ENCODE measurements at places on chromosomes 7 and 10.

- DNase-seq, result no peak
Observed at GRCh38 chr7:33762151-33762910, 143.0 kb upstream of the BMPER start.

- peak; percentile 6 for DNase-seq
Observed at GRCh38 chr10:7027913-7028808, 382.7 kb downstream of the SFMBT2 start.

DNA sequence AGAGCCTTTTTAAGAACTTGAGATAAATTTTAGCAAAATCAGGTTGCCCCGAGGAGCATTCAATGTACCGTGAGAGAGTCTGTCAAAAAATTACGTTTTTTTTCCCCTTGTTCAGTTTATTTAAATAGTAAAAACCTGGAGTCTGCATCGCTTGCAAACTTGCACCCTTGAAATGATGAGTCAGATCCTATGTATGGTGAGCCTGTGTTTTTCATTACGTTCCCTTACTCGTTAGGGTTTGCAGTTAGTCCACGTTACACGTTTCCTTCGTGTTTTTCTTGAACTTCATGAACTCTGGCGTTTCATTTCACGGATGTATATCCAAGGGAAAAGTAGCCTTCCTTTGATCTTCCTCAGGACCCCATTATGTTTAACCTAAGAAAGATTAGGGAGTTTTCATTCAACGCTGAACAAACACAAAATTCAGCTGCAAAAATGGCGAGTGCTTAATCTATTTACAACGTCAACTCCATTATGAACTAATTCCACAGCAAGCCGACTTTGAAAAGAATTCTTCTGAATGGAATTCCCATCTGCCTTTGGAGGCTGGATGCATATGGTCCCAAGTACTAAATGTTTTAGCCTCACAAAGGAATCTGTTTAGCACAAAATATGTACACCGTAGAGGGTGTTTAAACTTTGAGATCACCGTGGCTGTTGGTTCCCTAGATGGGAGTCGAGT is 182.4 kb downstream of the MYOF start:
- DNase-seq, result no peak

DNA sequence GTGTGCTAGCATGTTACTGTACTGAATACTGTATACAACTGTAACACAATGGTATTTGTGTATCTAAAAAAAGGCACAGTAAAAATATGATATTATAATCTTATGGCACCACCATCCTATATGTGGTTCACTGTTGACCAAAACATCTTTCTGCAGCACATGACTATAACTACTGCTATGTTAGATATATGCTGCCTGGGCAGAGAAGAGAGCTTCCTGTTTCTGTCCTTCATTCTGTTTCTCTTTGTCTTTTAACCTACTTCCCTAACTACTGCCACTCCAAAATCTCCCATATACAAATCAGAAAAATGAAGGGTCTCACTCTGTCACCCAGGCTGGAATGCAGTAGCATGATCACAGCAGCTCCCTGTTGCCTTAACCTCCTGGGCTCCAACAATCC is 8.8 kb upstream of the FGL2 start:
- DNase-seq, result peak; percentile 42

DNA sequence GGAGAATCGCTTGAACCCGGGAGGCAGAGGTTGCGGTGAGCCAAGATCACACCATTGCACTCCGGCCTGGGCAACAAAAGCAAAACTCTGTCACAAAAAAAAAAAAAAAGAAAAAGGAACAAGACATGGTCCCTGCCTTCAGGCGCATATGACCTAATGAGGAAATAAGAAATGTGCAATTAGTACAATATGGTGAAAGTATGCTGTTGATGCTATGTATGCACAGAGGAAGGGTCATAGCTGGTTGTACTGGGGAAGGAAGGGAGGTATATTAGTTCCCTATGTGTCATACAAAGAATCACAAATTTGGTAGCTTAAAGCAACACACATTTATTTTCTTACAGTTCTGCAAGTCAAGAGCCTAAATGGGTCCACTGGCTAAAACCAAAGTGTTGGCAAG is 97.8 kb upstream of the MPP7 start:
- DNase-seq, result peak; percentile 95

DNA sequence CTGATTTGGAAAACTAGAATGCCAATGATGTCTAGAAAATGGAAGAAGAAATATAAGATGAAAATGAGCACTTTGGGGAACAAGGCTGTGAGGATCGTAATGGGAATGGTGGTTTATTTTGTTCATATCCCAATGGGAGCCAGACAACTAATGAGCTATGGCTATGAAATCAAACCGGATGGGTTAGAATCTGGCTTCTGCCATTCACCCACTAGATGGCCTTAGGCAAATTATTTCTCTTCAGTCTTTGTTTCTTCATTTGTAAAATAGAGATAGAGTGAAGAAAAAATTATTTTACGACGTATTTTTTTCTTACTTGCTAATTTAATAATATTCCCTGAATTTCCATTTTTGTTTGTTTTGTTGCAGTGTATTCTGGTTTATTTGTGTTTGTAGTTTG is 572.1 kb upstream of the IGFBP3 start:
- no peak for DNase-seq

DNA sequence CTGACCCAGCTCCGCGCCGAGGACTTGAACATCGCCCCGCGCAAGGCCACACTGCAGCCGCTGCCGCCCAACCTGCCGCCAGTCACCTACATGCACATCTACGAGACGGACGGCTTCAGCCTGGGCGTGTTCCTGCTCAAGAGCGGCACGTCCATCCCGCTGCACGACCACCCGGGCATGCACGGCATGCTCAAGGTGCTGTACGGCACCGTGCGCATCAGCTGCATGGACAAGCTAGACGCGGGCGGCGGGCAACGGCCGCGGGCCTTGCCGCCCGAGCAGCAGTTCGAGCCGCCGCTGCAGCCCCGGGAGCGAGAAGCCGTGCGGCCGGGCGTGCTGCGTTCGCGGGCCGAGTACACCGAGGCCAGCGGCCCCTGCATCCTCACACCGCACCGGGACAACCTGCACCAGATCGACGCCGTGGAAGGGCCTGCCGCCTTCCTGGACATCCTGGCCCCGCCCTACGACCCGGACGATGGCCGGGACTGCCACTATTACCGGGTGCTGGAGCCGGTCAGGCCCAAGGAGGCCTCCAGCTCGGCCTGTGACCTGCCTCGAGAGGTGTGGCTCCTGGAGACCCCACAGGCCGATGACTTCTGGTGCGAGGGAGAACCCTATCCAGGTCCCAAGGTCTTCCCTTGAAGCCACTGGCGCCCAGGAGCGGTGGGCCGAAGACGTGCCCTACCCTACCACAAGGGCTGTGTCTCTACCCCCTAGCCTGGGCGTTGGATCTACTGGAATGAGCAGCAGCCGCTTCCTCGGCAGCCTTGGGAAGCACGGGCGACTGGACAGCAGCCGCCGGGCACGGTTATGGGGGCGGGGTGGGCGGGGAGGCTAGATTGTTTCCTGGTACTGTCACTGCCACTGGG is 945 bp downstream of the ADO start:
- DNase-seq, result no peak

- DNase-seq, result peak; percentile 92
Observed at GRCh38 chr10:103645141-103646054, 151.9 kb downstream of the NEURL1 start.

DNA sequence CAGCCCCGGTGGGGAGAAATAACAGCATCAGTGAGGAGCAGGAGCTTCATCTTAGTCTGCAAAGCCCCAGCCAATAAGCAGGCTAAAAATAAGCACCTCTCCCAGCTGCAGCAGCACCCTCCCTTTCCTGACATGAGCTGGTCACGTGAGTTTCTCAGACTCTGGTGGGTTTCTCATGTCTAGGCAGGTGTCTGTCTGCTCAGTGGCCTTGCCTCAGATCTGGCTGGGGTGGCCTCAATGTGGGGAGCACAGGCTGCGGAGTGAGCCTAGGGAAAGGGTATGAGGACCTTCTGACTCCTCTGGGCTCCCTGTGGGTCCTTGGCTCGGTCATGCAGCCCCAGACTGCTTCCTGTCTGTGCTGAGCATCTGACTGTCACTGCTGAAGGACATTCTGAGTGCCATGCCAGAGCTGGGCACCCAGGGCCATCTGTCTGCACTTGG is 81.6 kb upstream of the LRRC4 start:
- DNase-seq, result no peak

DNA sequence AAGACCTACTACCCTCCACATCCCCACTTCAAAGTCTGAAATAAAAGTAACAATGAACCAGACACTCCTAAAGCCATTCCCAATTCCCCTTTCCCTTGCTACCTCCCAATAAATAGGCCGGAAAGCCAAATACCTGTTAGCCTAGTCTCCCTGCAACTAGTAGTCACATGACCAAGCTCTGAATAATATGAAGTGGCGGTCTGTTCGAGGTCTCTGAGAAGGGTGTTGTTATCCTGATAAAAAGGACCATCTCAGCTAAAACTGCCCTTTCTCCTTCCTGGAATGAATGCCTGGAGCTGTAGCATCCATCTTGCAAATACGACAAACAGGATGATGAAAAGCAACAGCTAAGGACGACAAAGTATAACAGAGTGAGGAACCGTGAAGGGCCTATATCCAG is 6.0 kb downstream of the KIF5B start:
- no peak for DNase-seq

GRCh38 chr7:131627735-131628190 is 71.3 kb upstream of the PODXL start:
- DNase-seq, result no peak

DNA sequence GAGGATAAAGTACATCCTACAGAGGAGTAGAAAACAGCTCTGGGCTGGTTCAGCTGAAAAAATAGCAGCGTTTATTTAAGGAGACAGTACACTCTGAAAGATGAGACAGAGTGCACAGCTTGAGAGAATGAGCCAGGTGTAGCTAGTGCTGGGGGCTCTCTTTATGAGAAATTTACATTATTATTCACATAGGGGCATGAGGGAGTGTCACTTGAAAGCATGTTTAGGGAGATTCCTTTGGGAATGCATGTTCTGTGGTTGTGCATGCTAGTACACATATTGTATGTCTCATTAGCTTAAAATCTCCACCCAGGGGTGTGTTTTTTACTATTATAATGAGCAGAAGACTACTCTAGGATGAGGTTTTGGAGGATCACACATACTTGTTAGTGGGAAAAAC is 1224.4 kb downstream of the REEP3 start:
- DNase-seq, result no peak

DNA sequence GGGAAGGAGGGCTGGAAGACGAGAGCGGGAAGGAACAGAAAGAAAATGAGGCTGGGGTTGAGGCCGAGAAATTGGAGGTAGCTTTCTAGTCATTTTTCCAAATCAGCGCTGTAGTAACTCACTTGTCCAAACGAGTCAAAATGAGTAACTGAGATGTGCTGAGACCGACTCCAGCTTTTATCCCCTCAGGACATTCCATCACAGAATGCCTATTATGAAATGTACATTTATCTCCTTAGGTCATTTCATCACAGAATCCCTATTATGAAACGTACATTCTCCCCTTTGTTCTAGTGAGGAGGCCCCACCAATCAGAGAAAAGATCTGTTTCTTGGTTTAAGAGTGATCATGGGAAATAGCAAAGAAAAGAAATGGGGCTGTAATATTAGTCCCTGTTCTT is 55.7 kb upstream of the AMPH start:
- no peak for DNase-seq

- no peak for DNase-seq
Observed at GRCh38 chr10:11409357-11409756, 202.1 kb downstream of the USP6NL start.

- no peak for DNase-seq
Observed at GRCh38 chr7:40509287-40509996, 374.6 kb downstream of the SUGCT start.

- no peak for DNase-seq
Observed at GRCh38 chr7:8184221-8184620, 77.7 kb downstream of the ICA1 start.

GRCh38 chr10:113027574-113028455 is 77.8 kb downstream of the TCF7L2 start:
- DNase-seq, result no peak

- no peak for DNase-seq
Observed at GRCh38 chr10:26408858-26409494, 29.2 kb upstream of the APBB1IP start.

DNA sequence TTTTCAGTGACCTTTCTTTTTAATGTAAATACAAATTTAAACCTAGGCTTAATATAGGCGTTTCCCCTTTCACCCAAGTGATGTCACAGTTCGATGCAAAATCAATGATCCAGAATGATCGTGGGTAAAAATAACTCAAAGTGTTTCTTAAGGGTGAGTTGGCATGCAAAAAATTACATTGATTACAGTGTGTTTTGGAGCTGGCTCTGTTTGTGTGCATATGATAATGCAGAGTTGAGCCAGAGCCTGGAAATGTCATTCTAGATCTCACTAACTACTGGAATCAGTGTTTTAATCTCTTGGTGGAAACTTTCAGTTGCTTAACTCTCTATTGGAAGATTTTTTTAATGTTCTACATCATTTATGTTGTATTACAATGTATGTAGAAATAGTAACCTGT is 72.5 kb upstream of the MXI1 start:
- no peak for DNase-seq

DNA sequence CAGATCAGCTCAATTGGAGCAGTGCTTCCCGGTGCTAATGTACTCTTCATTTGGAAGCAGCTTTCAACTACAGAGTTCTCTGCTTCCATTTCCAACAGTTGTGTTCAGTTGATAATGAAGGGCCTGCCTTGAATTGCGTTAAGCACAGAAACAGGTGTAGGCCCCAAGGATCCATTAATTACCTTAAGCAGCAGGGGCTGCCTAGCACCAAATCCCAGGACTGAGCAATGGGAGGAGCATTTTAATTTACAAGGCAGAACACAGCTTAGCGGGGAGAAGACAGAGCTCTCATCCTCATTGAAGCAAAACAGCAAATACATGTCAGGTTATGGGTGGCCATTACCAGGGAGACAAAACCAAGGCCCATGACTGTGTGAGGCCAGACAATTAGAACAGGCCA is 349.6 kb downstream of the TFEC start:
- no peak for DNase-seq

GRCh38 chr7:105439174-105439893 is 50.6 kb upstream of the SRPK2 start:
- DNase-seq, result no peak

GRCh38 chr7:83732305-83732704 is 83.4 kb upstream of the SEMA3E start:
- no peak for DNase-seq

DNA sequence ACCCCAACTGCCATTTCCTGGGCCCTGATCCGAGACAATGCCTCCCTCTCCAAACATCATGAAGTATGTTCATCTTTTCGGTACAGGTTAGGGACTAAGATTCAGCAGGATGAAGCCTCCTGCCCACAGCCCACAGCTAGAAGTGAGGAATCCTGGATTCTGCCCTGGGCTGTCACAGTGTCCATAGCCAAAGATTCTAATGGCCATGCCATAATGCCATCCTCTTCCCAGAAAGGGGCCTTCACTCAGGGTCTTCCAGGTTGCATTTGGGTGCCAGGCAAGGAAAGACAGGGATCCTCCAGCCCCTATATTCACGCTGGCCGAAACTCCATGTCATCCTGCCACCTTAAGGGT is 15.7 kb upstream of the ZMIZ1 start:
- DNase-seq, result no peak

GRCh38 chr7:17929647-17930395 is 10.5 kb downstream of the SNX13 start:
- no peak for DNase-seq

All from CD14-positive monocyte (primary cell).